ENCODE measurements at places on chromosomes 7 and 10. TPM values are rescaled to one million over a fixed set of nuclear protein-coding genes. Genes with fewer than 3 reads are reported as not detected.

Gene BCL7B
- 51.7 TPM for total RNA-seq

Gene NEUROG3
- total RNA-seq = not detected

Gene LHFPL3
- total RNA-seq = not detected

Gene GATA3
- total RNA-seq = not detected

Gene ANLN
- 71.0 TPM for total RNA-seq

Gene LIPM
- total RNA-seq = not detected

Gene AQP1
- not detected for total RNA-seq

Gene CRYGN
- total RNA-seq = not detected

Gene KMT2C
- 86.8 TPM for total RNA-seq

Gene UNCX
- not detected for total RNA-seq

- DNase-seq = no peak
These were observed 51.2 kb downstream of the MICU1 start for GRCh38 chr10:72574636-72575035.

GRCh38 chr7:75905785-75906604 is 9.0 kb upstream of the POR start:
- no peak for DNase-seq

- DNase-seq = no peak
These were observed 580 bp downstream of the ZNF775 start for GRCh38 chr7:150379441-150380379.

- no peak for DNase-seq
These were observed 40.2 kb upstream of the SVOPL start for GRCh38 chr7:138741453-138741735.

DNA sequence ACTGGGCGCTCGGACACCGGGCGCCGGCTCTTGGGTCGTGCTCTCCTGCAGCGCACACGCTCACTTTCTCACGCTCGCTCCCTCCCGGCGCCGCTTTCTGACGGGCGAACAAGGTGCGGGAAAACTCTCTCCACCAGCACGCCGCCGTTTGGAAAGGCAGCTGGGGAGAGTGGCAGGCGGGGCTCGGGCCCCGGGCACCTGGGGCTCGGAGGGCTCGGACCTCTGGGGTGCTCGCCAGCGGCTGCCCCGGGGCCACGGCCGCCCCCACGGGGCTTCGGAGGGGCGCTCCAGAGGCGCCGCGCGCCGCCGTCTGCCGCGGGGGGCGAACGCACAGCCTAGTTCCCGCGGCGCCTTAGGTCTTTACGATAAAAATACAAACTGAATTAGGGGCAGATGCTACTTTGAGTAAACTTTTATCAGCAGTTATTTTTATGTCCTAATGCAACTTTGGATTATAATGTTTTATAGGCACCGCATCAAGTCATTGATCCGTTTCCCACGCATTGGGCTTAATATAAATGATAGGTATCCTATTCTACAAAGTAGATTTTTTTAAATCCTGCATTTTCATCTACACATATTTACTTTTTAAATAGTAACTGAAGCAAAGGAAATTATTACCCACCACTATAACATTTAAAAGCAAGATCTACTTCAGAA is 535 bp upstream of the EPC1 start:
- no peak for DNase-seq

- peak; percentile 15 for DNase-seq
These were observed 613 bp downstream of the AP5Z1 start for GRCh38 chr7:4775848-4776623.

DNA sequence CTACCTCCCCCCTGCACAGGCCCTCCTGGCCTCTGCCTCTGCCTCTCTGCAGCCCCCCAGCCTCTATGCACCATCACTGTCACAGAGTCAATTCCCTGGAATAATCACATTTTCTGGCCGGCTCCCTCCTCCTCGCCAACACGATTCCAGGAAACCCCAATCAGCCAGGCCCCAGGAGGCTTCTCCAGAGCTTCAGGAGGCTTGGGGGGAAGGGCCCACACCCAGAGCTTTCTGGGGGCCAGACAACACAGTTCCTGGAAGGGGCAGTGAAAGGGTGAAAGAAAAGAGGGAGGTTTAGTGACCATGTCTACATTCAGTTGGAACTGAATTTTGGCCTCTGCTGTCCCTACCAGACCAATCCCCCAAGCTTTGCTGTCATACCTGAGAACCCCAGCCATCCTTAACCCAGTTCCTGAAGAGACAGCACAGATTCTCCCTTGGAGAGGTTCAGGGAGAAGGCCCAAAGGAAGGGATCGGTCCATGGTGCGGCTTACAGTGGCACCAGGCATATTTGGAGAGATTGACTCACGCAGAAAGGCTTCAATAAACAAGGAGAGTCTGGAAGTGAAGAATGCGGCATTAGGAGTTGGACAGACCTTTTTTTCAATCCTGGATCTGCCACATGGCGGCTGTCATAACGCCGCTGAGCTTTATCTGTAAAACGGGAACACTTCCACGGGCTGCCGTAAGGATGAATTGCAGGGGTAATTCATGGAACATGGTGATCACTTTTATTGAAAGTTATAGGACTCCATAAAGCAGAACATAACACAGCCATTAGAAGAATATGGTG is 89.0 kb downstream of the NEURL1 start:
- no peak for DNase-seq

- DNase-seq = no peak
These were observed 42.7 kb downstream of the NRG3 start for GRCh38 chr10:81917666-81918065.

DNA sequence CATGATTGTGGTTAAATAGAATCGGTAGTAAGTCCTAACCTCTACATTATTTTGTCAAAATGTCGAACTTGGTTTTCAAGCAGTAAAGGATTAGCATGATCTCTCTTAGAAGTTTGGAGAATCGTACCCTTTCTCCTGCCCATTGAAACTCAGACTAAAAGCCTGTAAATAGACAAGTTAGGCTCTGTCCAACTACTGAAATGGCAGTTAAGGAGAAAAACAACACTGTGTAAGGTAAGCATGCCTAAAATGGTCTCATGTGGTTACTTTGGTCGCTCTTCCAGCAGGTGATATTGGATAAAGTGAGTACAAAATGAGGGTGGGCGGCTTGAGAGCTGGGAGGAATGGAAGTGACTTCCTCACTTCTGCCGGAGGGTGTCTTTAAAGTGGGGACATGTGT is 25.0 kb downstream of the SEC61A2 start:
- DNase-seq = no peak

GRCh38 chr7:71339924-71340323 is 208.0 kb downstream of the GALNT17 start:
- DNase-seq = no peak

DNA sequence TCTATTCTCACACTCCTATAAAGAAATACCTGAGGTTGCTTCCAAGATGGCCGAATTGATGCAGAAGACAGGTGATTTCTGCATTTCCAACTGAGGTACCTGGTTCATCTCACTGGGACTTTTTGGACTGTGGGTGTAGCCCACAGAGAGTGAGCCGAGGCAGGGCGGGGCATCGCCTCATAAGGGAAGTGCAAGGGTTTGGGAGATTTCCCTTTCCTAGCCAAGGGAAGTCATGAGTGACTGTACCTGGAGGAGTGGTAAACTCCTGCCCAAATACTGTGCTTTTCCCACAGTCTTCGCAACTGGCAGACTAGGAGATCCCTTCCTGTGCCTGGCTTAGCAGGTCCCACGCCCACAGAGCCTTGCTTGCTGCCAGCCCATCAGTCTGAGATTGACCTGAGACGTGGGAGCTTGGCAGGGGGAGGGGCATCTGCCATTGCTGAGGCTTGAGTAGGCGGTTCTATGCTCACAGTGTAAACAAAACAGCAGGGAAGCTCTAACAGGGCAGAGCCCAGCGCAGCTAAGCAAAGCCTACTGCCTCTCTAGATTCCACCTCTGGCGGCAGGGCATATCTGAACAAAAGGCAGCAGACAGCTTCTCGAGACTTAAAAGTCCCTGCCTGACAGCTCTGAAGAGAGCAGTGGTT is 152.2 kb downstream of the ARL4A start:
- DNase-seq = no peak

DNA sequence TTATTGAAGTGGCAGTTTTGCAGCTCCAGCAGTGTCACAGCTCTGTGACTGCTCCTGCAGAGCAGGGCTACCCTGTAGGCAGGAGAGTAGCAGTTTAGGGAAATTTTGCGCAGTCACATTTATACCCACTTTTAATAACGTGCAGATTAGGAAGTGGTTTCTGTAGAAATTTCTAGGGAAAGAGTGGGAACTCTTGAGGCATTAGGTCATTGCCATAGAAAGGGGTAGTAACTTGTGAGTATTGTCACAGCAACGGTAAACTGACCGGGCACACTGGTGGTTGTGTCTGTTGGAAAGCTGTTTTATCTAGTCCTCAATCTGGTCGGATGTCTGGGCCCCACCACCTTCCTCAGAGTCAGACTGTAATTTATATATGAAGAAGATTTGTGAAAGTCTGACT is 51.9 kb downstream of the CDC14C start:
- no peak for DNase-seq

DNA sequence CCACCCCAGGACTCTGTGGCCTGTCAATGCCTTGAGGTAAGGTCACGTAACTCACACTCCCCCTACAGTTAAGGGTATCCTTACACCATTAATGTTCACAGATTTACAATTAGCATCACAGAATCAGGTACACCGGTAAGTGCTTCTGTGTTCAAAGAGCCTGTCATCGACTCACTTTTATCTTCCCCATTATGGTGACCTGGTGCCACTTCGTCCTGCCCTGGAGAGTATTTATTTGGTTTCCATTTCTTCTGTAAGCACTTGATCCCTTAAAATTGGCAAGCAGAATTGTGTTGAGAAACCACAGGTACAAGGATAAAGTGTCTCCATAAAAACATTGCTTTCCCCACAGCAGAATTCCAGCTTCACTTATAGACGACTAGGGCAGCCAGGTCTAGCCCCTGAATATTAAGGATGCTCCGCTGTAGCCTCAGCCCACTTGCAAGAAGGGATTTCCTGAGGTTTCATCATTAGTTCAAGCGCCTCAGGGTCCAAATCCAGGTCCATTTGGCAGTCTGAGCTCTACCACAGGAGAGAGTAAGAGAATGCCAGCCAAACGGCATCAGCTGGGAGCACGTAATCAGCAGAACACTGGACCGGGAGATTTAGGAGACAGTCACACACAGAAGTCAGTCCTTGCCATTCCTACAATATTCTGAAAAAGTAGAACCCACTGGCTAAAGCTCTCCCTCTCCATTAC is 10.1 kb downstream of the ATXN7L1 start:
- DNase-seq = no peak

DNA sequence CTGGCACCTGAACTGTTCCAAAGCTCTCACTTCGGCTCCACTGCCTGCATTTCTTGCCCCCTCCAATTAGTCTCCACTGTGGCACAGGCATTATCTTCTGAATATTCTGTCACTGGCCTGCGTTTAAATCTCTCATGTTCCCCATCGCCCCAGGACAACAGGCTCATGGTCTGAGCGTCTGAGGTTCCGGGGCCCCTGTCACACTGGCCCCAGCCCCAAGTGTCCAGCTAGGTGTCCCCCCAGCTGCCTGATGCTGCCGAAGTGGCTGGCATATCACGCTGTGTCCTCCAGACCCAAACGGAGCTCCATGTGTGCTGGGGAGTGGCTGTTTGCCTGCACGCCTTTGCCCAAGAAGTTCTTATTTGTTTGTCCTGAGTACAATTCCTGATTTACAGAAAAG is 135.4 kb downstream of the TACC2 start:
- DNase-seq = no peak

GRCh38 chr7:121961089-121961867 is 88.3 kb downstream of the PTPRZ1 start:
- DNase-seq = no peak

- DNase-seq = no peak
These were observed 108.0 kb downstream of the SPAG6 start for GRCh38 chr10:22453320-22453719.

DNA sequence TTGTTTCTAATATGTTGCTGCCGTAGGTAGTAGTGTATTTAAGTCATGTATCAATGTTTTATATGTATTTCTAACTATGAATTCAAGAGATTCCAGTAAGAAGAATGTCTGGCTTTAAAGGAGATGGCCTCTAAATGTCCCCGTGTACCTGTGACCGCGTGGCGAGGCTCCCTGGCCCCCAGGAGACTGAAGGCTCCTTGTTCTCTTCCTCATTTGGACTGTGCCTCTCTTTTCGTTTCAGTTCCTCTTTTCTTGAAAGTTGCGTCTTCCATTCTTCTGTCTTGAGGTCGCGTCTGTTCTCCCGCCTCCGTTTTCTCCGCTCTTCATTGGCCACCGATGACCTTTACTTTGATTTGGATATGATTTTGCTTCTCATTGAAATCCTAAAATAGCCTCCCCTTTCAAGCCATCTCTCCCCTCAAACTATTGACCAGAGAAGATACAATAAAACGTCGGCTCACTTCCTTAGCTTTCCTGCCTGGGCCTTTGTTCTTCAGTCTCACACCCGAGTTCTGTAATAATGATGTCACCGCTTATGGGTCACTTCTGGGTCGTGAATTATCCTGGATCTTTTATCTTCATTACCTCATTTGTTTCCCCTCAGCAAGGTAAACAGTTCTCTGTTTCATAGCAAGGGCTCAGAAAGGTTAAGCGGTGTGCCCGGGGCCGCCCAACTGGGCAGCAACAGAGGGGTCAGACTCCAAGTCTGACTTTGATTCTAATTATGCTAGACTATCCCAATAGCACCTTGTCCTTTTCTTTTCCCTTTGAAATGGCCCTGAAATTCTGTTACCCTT is 28.7 kb downstream of the WIPI2 start:
- DNase-seq = peak; percentile 94

GRCh38 chr10:123614888-123615287 is 51.3 kb upstream of the GPR26 start:
- peak; percentile 52 for DNase-seq

GRCh38 chr10:65342245-65342644 is 1583.6 kb upstream of the LRRTM3 start:
- DNase-seq = no peak

DNA sequence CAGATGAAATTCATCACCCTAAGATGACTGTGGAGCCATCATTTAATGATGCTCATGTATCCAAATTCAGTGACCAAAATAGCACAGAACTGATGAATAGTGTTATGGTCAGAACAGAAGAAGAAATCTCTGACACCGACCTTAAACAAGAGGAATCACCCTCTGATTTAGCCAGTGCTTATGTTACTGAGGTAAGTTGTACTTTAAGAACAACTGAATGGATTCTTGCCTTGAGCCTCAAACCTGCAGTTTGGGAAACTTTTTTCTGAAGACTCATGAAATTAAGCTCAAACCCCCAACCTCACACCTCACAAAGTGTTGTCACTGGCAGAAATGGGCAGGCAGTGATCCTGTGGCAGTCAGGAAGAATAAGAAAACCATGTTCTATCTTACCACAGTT is 25.6 kb downstream of the TMEM243 start:
- DNase-seq = no peak

GRCh38 chr7:119482209-119482608 is 790.8 kb upstream of the KCND2 start:
- DNase-seq = peak; percentile 7

- no peak for DNase-seq
These were observed 352.7 kb downstream of the PHTF2 start for GRCh38 chr7:78151229-78151628.
